Renal cortical epithelial cell (primary cell): ENCODE measurements at places on chromosomes 6 and 20. TPM values are rescaled to one million over a fixed set of nuclear protein-coding genes. Genes with fewer than 3 reads are reported as not detected.

TFAP2B gene
- 0.35 and 8.8 TPM in 2 replicates for total RNA-seq

GRCh38 chr20:41261790-41262717, 55.5 kb downstream of the ZHX3 start:
- DNase-seq: peak; percentile 74

BPIFB3 gene
- not detected in 2 replicates for total RNA-seq

DNA sequence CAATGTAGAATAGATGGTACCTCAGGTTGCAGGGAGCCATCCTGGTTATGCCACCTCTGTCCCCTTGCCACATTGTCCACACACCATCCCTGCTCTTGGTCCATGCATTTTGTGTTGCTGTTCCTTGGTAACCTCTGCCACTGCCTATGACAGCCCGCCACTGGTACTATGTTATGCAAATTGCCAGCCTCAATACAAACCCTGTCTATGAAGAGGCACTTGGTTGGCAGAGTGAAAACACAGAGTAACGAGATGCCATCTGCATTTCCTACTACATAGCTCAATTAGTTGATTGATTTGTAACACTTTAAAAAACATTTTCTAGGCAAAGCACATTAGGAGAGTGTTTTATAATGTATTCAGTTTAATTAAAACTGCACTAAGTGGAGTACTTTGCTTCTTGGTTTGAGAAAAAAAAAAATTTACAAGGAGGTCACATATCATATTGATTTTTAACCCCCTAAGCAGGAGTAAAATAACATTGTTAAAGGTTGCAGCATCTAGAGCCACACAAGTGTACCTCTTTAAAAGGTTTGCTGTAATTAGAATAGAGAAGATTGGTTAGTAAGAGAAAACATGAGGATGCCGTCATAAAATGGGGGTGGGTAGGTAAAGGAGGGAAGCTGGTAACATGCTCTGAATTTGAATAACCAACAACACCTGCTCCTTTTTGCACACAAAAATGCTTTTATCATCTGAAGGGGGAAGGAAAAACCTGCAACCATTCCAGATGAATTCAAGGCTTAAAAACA, 817.1 kb downstream of the KIF16B start:
- no peak for DNase-seq

DNA sequence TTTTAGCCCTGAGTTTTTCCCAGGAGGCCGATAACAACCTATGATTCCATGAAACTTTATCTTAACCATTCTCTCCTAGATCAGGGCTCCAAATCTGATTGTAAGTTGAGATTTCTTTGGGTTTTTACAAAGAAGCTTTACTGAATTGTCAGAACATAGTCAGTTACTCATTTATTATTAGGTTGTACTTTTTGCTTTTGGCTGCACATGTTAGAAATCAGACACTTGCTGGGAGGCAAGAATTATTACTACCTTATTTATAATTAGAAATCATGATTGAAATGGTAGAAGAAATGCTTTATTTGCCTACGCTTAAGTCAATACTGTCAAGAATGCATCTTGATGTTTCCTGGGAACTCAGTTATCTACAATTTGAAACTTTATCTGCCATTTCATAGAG, 63.3 kb downstream of the KCNS1 start:
- no peak for DNase-seq

DNA sequence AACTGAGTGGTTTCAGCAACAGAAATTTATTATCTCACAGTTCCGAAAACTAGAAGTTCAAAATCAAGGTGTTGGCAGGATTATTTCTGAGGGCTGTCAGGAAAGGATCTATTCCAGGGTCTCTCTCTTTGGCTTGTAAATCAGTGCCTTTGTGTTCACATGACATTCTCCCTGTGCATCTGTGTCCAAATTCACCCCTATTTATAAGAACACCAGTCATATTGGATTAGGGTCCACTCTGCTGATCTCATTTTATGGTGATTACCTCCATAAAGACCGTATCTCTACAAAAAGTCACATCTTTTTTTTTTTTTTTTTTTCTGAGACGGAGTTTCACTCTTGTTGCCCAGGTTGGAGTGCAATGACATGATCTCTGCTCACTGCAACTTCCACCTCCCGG, 68.6 kb upstream of the MARCKS start:
- DNase-seq: no peak

- DNase-seq: peak; percentile 94
Measured at GRCh38 chr6:81774542-81774941, 22.1 kb upstream of the TENT5A start.
